ENCODE measurements at places on chromosomes 6 and 20. TPM values are rescaled to one million over a fixed set of nuclear protein-coding genes. Genes with fewer than 3 reads are reported as not detected.

Gene RSPH4A
- 0.18 TPM for total RNA-seq

Gene SRSF12
- under 0.01 TPM for total RNA-seq

Gene ZBTB46
- 7.8 TPM for total RNA-seq

Gene SOX4
- 72.5 TPM for total RNA-seq

Gene BIRC7
- not detected for total RNA-seq

Gene KCNK17
- not detected for total RNA-seq

Gene NELFE
- total RNA-seq = 109 TPM

Gene BNIP5
- not detected for total RNA-seq

Gene PDE7B
- 15.5 TPM for total RNA-seq

Gene PACSIN1
- not detected for total RNA-seq

Gene ECI2
- total RNA-seq = 130 TPM

Gene TMEM74B
- 1.6 TPM for total RNA-seq

Gene CD40
- 9.5 TPM for total RNA-seq

Gene SLC17A3
- total RNA-seq = not detected

Gene POM121L2
- total RNA-seq = not detected

Gene KHDRBS2
- not detected for total RNA-seq

Gene C6orf89
- total RNA-seq = 23.7 TPM

Gene ELOVL2
- total RNA-seq = not detected

Gene SLC22A1
- total RNA-seq = not detected
